ENCODE measurements at places on chromosomes 5 and 9. TPM values are rescaled to one million over a fixed set of nuclear protein-coding genes. Genes with fewer than 3 reads are reported as not detected.

Gene MEGF10
- total RNA-seq = 0.36 TPM

Gene PCDHA9
- total RNA-seq = 0.09 TPM

Gene SAP30L
- 32.0 TPM for total RNA-seq

Gene ANKRD33B
- 3.4 TPM for total RNA-seq

Gene PCDHA7
- 0.27 TPM for total RNA-seq

Gene CCL27
- total RNA-seq = not detected

Gene ALDOB
- total RNA-seq = not detected

Gene REEP2
- total RNA-seq = 2.8 TPM

Gene CTSL
- total RNA-seq = 93.1 TPM

Gene GFI1B
- not detected for total RNA-seq

Gene SLC24A2
- not detected for total RNA-seq

Gene IL5
- not detected for total RNA-seq

Gene TRPM3
- 1.1 TPM for total RNA-seq

Gene INSL4
- not detected for total RNA-seq

Gene AQP7
- total RNA-seq = 0.09 TPM

Gene SNCB
- total RNA-seq = 0.09 TPM

Gene PCA3
- 0.90 TPM for total RNA-seq

Gene ADGRV1
- total RNA-seq = 0.56 TPM

Gene ZNF300
- 8.5 TPM for total RNA-seq

Gene SCGB3A1
- total RNA-seq = not detected

Gene C9orf50
- total RNA-seq = 0.09 TPM

Gene CATSPER3
- total RNA-seq = 0.19 TPM

Gene BNC2
- 15.3 TPM for total RNA-seq

Gene MAST4
- total RNA-seq = 41.4 TPM

Gene RNF183
- total RNA-seq = not detected

Gene ZNF782
- total RNA-seq = 3.3 TPM

Gene ARID3C
- 0.09 TPM for total RNA-seq

Gene LECT2
- total RNA-seq = not detected

Gene LAMC3
- total RNA-seq = under 0.01 TPM

Gene SLCO4C1
- not detected for total RNA-seq

Gene CAPSL
- total RNA-seq = not detected

Gene SH3RF2
- 4.3 TPM for total RNA-seq

Gene IFNB1
- not detected for total RNA-seq

Gene HEMGN
- total RNA-seq = not detected

Gene PTGES
- total RNA-seq = 0.09 TPM

Gene HAVCR1
- not detected for total RNA-seq

Gene ARHGEF39
- 0.38 TPM for total RNA-seq

Gene PCDHA3
- 0.36 TPM for total RNA-seq

Gene PCDHB6
- 0.09 TPM for total RNA-seq

Gene PCDHAC1
- 0.19 TPM for total RNA-seq

Gene GARNL3
- 2.7 TPM for total RNA-seq

Gene RECK
- total RNA-seq = 24.8 TPM

Gene WNT8A
- not detected for total RNA-seq

Gene S100Z
- not detected for total RNA-seq

Gene PRDM9
- not detected for total RNA-seq

Gene SPAAR
- total RNA-seq = 10.4 TPM

Gene COL5A1
- 67.9 TPM for total RNA-seq

Gene CCL21
- not detected for total RNA-seq

Gene PKD2L2
- total RNA-seq = not detected

Gene SMIM3
- 2.7 TPM for total RNA-seq

Gene WDR41
- 74.2 TPM for total RNA-seq

Gene PCDHB15
- total RNA-seq = 0.90 TPM

All from endothelial cell of coronary artery (primary cell).